ENCODE measurements at places on chromosomes 5 and 9.

GRCh38 chr9:127521919-127522304 is 70.6 kb downstream of the LRSAM1 start:
- no peak for DNase-seq

DNA sequence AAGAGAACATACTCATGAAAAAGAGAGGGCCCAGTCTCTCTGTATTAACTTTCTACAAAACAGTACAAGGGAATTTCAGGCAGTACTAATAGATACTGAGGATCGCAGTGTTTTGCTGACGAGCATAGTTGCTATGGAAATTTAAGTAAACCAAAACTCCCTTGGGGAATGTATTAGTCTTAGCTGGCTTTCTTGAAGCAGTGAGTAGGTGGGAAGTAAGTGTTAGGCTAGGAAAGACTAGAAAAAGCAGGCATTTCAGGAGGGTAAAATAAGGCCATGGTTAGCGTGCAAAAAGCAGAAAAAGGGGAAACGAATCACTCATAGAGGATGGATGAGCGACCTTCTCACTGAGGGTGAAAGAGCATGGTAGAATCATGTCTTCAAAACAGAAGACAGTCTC is 84.3 kb upstream of the ACTBL2 start:
- no peak for DNase-seq

GRCh38 chr9:109229682-109230081 is 62.6 kb upstream of the FRRS1L start:
- no peak for DNase-seq

GRCh38 chr5:175288048-175288621 is 155.8 kb downstream of the DRD1 start:
- no peak for DNase-seq

DNA sequence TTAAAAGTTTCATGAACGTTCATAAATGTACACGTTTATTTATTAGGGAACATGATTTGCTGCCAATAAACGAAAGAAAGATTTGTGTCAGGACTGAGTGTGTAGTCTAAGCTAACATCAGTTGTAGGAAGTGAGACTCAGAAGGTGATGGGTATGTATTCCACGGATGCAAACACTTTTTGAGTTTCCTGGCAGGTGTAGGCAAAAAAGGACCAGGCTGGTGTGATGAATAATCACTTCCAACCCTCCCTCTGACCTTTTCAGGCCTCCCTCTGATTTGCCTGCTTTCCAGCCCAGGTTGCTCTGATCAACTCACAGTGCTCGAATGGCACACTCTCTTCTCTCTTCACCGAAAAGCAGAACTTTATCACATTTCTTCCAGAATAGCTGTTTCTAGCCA is 51.8 kb downstream of the BASP1 start:
- DNase-seq, result no peak

- no peak for DNase-seq
Observed at GRCh38 chr9:74920944-74921626, 31.6 kb downstream of the C9orf40 start.

- DNase-seq, result no peak
Observed at GRCh38 chr5:36763454-36763853, 113.1 kb upstream of the NIPBL start.

DNA sequence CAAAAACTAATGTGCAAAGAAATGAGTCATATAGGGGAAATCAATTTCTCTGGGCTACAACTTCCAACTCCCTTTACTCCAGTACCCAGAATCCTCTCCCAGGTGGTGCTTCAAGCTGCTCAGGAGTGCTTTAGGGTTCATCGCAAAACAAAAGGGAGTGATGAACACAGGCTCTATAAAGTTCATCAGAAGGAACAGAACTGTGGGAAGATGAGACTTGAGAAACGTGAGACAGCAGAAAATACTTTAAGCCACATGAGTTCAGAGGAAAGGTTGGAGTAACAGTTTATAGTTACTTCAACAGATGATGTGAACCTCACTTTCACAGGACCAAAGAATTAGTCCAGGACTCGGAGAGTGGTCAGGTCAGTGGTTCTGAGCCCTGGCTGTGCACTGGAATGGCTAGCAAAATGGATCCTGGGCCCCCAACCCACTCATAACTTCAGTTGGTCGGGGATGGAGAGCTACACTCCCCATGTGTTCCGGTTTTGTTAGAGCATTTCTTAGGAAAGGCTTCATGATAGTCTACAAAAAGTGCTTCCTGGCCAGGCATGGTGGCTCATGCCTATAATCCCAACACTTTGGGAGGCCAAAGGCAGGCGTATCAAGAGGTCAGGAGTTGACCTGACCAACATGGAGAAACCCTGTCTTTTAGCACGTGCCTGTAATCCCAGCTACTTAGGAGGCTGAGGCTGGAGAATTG is 4.3 kb downstream of the RPL12 start:
- no peak for DNase-seq

GRCh38 chr9:13480693-13481092 is 201.2 kb upstream of the MPDZ start:
- no peak for DNase-seq

DNA sequence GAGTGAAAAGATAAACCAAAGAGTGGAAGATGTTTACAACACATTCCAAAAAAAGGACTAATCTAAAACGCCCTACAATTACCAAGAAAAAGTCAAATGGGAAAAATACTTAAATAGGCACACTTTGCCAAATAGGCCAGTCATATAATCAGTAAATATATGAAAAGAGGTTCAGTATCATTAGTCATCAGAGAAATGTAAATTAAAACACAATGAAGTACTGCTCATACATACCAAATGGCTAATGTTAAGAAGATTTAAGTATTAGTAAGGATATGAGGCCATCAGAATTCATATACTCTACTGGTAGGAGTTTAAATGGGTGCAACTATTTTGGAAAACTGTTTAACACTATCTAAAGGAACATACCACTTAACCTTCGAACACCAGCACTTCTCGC is 47.6 kb downstream of the ZDHHC21 start:
- DNase-seq, result no peak

DNA sequence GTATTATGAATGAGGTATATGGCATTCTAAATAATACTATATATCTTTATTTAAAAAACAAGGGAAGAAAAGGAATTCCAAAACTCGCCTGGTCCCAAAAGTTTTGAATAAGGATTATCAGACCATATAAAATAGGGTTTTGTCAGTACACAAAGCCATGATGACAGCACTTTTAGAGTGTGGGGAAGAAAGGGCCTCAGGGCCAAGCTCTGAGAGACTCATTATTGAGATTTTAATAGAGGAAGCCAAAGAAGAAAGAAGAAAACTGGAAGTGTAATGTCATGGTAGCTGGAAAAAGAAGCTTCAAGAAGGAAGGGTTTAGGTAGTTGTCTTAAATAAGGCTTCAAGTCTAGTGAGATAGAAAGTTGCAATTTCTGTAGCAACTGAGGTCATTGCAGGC is 53.0 kb downstream of the FCHO2 start:
- DNase-seq, result no peak

- no peak for DNase-seq
Observed at GRCh38 chr9:87179553-87180340, 232.4 kb upstream of the GAS1 start.

DNA sequence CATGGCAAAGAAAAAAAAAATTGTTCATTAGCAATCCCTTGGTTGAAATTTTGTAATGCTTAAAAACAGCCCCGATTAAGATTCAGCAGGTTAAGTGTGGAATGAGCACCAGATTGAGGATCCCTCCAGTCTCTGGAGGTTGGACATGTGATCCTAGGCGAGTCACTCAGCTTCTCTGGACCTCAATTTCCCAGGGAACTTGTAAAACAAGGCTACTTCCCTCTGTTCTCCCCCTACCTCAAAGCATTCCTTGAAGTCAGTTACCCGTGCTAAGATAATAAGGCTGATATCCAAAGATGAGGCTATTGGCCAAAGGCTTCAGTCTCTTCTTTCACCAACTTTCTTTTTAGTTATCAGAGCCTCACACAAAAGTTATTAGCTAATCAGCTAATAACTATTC is 2.9 kb downstream of the KLHL3 start:
- no peak for DNase-seq

- DNase-seq, result no peak
Observed at GRCh38 chr5:43236653-43237355, 44.8 kb downstream of the NIM1K start.

GRCh38 chr5:90554358-90555006 is 4.1 kb upstream of the ADGRV1 start:
- no peak for DNase-seq

DNA sequence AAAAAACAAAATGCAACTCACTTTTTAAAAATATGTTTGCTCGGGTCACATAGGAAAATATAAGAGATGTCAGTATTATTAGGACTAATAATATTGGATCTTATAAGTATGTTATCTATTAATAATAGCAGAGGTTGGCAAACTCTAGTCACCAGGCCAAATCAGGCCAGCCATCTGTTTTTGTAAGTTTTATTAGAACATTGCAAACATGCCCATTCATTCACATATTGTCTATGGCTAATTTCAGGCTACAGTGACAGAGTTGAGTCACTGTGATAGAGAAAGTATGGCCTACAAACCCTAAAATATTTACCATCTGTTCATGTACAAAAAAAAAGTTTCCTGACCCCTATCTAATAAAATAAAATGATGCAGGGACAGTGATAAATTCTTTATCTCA is 97.7 kb upstream of the CDH6 start:
- DNase-seq, result no peak

DNA sequence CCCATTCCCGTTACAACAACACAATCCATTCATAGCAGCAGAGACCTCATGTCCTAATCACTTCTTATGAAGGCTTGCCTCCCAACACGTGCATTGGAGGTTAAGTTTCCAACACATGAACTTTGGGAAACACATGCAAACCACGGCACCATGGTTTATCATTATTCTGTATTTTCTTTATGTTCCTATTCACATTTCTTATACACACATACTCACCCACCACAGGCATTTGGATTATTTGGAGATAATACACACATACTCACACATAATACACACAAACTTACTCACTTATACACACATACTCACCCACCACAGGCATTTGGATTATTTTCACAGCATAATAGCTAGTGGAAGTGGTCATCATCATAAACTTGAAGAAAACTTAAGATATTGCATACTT is 75.6 kb downstream of the C7 start:
- no peak for DNase-seq

DNA sequence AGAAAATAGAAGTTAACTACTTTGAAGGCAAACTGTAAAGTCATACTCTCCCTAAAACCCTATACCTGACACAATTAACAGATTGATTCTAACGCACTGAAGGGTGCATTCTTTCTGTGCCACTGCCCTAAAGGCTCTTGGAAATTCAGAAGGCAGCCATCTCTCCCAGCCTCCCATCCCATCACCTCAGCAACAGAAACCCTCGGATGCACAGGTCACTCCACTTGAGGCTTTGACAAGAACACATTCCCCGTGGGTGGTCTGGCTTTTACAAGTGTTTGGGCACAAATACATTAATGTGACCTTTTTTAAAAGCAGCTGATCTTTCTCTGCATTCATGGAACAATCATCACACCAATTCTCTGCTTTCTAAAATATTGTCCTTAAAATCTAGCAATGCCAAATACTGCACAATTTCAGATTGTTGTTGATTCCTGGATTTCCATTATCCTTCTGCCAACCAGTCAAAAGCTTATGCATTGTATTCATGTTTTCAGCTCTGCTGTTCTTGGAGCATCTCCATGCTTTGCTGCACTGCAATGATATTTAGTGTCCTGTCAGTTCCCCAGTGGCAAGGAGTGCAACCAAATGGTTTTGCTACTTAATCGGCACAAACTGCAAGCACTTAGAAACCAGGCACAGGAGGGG is 175.6 kb downstream of the TMEM161B start:
- DNase-seq, result no peak

DNA sequence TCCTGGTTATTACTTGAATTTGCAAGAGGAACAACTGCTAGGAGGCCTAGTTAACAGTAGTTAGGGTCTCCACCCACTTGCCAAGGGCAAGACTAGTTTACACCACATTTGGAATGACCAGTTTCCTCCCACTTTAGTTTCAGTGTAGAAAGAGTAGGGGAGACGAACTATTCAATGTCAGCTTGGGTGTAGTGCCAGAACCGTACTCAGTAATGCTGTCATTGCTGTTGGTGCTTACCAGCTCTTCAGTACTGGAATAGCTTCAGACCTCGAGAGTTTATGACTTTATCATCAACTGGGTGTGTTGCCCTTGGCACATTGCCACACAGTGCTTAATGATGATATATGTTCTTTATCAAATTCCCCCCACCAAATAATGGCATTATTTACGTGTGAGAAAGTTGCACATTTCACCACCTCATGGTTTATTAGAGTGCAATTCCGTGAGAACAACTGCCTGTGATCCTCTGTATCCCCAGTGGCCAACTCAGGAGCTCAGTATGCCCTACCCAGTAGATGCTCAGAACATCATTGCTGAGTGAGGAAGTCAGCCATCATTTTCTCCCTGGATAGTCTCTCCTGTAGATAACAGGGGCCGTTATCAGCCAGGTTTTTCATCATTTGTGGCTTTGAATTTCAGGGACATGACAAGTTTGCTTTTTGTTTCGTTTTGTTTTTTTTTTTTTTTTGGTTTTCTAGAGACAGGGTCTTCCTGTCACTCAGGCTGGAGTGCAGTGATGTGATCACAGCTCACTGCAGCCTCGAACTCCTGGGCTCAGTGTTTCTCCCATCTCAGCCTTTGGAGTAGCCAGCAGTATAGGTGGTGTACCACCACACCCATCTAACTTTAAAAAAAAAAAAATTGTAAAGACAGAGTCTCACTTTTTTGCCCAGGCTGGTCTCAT is 67.3 kb downstream of the DOCK8 start:
- peak; percentile 50 for DNase-seq

DNA sequence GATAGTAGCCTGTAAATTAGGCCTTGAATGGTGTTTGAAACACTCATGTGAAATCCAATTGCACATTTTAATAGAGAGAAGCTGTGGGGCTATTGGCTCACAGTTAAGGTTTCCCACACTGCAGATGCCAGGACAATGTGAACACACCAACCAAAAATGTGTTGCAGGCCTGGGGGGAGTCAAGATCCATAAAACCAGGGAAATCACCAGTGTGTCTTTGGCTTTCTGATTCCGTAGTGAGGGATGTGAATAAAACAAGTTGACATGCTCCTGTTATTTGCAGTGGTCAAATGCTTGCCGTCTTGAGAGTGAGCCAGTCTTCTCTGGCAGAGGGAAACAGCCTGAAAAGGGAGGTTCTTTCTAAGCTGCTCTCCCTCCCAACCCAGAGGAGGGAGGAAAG is 79.0 kb downstream of the ZNF462 start:
- DNase-seq, result no peak

Data from MV-4-11 (cell line).